ENCODE measurements at places on chromosomes 4 and X.

DNA sequence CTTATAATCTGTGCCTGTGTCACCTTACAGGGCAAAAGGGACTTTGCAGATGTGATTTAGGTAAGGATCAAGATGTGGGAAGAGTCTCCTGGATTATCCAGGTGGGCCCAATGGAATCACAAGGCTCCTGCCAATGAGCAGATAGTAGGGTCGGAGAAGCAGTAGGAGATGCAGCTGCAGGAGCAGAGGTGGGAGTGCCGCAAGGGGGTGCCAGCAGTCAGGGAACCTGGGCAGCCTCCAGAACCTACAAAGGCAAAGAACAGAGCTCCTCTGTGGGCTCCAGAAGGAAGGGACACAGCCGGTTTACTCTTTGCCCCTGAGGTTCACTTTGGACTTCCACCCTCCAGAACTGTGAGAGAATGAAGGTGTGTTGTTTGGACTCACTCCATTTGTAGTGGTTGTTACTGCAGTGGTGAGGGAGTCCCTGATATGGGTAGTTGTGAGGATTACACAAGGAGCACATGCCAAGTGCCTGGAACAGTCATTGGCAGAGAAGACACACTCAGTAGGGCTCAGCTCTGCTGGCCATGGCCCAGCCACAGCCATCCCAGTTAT, 318.5 kb downstream of the EVC2 start:
- DNase-seq: no peak

DNA sequence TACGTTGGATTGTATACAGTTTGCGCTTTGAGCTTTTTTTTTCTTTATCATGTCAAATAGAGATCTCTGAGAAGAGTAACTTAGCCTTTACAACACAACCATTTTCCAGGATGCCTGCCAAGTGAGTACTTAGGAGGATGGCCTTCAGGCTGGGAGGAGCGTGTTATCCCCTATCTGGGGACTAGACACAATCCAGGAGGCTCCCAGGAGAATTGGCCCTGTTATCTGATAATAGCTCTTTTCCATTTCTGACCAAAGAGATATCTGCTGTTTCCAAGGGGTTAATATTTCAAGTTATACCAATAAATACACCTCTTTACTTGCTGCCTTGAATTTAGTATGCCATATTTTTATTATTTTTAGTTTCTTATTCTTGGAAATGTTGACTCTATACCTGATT, 169.5 kb upstream of the SMARCAD1 start:
- DNase-seq: no peak

DNA sequence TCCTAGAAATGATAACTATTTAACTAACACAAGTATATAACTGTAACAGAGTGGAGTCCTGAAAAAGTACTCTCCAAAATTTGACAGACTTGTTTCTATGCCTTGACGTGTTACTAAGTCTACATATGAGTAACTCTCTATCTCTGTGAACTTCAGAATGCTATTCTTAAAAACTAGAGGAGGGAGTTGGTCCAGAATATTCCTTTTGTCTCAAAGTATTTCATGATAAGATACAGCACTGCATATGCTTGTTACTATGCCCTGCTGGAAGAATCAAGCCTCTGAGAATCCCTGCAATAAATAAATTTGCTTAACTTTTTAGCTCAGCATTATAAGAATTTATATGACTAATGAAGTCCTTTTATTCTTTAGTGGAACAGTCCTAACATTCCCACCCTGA, 50.9 kb upstream of the ATXN3L start:
- no peak for DNase-seq

DNA sequence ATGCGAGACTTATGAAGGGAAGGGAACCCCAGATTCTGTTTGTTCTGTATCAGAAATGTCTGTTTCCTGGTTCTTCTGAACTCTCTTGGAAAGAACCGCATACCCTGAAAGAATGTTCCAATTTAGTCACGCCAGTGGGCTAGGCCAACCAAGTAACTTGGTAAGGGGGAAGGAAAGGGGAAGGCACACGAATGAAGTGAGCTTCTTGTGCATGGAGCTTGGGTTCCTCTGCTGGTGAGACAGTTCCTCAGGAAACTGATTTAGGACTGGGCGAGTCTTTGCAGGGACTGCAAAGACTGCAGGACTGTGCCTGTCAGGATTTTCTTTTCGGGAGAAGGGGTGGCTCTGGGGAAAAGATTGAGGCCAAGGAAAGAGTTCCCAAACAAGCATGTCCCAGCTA, 35.6 kb downstream of the FRMPD3 start:
- DNase-seq: no peak
